Activated CD4-positive, alpha-beta T cell treated with anti-CD3 and anti-CD28 coated beads, Interleukin-2, amount 10 ng/mL, durations not matched to agents 7 days and 5 days (primary cell): ENCODE measurements at places on chromosomes 13 and 19. TPM values are rescaled to one million over a fixed set of nuclear protein-coding genes. Genes with fewer than 3 reads are reported as not detected.

GRCh38 chr13:57128909-57129308 lies 11.8 kb upstream of the PRR20A start:
- no peaks in the 10 kb centered on the region for H3K36me3 ChIP-seq
- no peaks in the 10 kb centered on the region for H3K27me3 ChIP-seq
- no peak overlapping the region for H3K4me3 ChIP-seq
- H3K27ac ChIP-seq: no peak overlapping the region

The GPALPP1 gene
- 34.1 TPM for total RNA-seq

GRCh38 chr13:113410472-113411201 lies 42.7 kb downstream of the ADPRHL1 start:
- H3K4me1 ChIP-seq: no peaks in the 10 kb centered on the region
- no peak overlapping the region for H3K4me3 ChIP-seq
- no peak overlapping the region for H3K27ac ChIP-seq

The FFAR1 gene
- total RNA-seq: not detected
